ENCODE measurements at places on chromosomes 11 and 22.

DNA sequence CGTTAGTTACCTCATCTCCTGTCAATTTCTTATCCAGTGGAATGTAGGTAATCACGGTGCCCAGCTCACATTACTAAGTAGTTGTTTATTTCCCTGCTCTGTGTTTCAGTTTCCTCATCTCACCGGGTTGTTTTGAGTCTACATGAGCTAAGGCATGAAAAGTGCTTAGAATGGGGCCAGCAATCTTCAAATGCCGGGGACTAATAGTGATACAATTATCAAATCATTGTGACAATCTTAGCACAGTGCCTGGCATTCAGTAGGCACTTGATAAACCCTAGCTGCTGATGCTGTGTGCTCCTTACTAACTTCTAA, 53.3 kb upstream of the CD5 start:
- no peak for DNase-seq

- DNase-seq: no peak
Observed at GRCh38 chr22:38768036-38768435, 12.2 kb upstream of the SUN2 start.

GRCh38 chr11:86916330-86916729, 38.9 kb downstream of the FZD4 start:
- DNase-seq: no peak

DNA sequence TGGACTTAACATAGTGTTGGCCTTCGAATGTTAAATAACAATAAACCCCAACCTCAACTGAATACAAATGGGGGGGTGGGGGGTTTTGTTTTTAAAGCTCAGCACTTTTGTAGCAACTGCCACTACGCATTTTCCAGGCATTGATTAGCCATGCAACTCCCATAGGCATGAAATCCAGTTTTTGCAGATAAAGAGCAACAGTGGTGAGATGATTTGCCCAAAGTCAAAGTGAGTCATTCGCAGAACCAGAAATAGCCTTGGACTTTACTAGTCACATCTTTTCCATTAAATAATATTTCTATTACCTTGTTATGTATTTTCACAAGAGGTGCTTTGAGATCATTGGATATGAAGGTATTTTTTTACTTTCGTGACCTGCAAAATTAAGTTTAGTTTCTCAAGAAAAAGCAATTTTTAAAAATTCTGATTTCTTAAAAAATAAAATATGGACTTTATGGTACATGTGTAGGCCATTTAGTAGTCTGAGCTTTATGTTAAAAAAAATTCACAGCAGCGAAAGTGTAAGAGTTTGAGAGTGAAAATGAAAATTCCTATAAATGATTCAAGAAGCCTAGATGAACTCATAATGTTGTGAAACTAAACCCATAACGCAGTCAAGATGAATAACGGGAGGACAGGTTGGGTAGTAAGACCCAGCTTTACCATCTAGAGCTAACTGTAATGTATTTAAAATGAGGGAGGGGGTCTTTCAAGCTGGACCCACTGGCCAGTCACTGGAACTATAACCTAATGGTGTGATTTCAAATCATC, 1.9 kb upstream of the PHF21A start:
- DNase-seq: no peak

DNA sequence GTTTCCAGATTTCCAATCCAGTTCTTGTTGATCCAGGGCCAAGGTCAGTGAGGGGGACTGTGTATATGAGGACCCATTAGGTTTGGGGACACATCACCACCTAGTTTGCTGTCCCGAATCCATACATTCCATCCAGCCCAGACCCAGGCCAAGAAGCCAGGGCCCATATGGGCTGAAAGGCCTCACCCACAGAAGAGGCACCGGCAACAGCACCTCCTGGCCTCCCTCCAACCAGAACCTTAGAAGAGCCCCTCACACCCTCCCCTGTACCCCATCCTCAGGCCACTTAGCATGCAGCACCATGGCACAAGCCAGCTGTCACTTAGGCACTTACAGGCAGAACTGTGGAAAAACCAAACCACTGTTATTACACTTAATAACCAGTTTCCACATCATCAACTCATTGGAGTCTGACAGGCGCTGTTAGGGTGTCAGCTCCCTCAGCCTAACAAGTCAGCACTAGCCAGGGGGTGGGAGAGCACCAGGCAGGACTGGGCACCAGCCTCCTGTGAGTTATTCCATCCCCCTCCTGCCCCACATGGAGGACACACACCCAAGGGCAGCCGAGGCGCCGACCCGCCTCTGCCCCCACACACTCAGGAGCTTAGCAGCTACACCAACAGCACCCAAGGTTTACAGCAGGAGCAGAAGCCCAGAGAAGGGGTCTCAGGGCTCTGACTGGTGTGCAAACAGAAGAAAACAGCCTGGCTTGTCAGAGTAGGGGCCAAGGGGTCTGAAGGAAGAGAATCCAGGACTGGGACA, 132.0 kb downstream of the BUD13 start:
- no peak for DNase-seq

- no peak for DNase-seq
Observed at GRCh38 chr11:75563978-75564552, 2.0 kb downstream of the SERPINH1 start.

DNA sequence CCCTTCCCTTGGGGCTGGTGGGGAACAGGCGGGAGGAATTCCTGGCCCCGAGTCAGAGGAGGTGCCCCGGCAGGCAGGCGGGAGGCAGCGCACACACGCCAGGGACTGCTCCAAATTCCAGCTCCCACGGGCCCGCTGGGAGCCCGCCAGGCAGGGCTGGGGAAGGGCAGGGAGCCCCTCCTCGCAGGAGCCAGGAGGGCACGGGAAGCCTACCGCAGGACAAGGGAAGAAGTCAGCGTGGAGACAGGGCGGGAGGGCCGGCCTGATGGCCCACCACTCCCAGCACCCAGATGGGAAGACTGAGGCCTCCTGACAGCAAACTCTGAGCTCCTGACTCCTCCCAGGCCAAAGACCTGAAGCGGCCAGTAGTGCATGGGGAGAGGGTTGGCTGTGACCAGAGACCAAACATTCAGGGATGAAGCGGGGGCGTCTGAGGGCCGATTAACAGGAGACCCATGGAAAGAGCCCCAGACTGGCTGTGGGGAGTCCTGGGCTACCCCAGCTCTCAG, 22.4 kb downstream of the RPL3 start:
- DNase-seq: no peak

All from stimulated activated CD4-positive, alpha-beta T cell treated with anti-CD3 and anti-CD28 coated beads, Interleukin-1b, Interleukin-23, amount 100 ng/mL, for 24 hours (primary cell).